Aorta (tissue), 5 donors: ENCODE measurements at places on chromosomes 2 and 18. TPM values are rescaled to one million over a fixed set of nuclear protein-coding genes. Genes with fewer than 3 reads are reported as not detected.

DNA sequence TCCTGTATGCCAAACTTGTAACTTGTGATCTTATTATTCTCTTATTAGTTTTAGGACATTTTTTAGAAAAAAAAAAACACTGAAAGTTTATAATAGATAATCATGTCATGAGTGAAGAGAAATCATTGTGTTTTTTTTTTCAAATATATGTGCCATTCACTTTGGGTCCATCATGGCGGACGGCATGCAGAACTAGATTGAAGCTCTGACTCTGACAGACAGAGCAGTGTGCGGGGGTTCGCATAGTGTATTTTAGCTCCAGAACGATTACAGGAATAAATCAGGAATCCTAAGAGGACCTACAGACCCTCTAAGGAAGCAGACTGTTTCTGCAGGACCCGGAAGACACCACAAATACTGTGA lies 484.4 kb upstream of the REG3G start:
- no peaks in the 10 kb centered on the region for H3K27me3 ChIP-seq
- DNase-seq = no peak
- H3K36me3 ChIP-seq = no peaks in the 10 kb centered on the region
- H3K4me1 ChIP-seq = no peaks in the 10 kb centered on the region

DNA sequence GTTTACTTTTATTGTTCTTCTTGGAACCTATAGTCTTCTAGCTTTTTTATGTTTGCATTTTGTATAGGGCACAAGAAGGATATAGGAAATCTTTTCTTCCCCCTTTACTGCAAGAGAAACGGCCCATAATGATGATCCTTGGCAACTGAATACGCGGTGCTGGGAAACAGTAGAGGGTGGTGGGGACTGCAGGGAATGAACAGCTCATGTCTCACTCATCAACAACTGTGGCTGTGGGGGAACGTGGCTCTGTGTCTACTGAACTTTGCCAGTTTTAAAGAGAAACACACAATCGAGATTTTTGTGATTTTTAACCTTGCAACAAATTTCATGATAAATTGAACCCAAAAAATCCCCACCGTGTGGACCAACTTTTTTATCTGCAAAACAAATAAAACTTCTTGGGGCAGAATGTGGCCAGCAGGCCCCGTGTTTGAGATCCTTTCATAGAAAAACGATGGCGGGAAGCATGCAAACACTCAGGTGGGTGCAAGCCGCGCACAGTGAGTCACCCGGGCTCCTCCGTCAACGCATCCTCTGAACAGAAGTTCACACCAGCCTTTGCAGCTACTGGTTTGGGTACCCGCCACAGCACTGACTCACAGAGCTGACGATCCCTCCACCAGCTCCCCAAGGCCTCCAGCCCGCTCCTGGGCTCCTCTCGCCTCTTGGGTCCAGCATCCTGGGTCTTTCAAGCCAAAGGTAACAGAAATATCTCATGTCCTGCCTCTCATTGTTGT lies 149.3 kb downstream of the COL6A3 start:
- no peaks in the 10 kb centered on the region for H3K36me3 ChIP-seq
- DNase-seq = peak; percentile 65
- no peaks in the 10 kb centered on the region for H3K27me3 ChIP-seq
- no peak overlapping the region for H3K27ac ChIP-seq
- no peaks in the 10 kb centered on the region for H3K4me1 ChIP-seq
- no peak overlapping the region for H3K4me3 ChIP-seq

- no peaks in the 10 kb centered on the region for H3K27me3 ChIP-seq
- no peaks in the 10 kb centered on the region for H3K36me3 ChIP-seq
- H3K27ac ChIP-seq = no peak overlapping the region
- no peak for DNase-seq
- H3K4me3 ChIP-seq = no peak overlapping the region
These were observed 136.0 kb downstream of the MYO3B start for GRCh38 chr2:170313992-170314348.

- no peaks in the 10 kb centered on the region for H3K36me3 ChIP-seq
- no peaks in the 10 kb centered on the region for H3K4me1 ChIP-seq
- H3K4me3 ChIP-seq = no peak within 1 kb of the TSS
These were observed at the start of gene LYPD1 for GRCh38 chr2:132669908-132670495. LYPD1 (minus strand) TSS chr2:132670205; CDS start chr2:132669932, 273 bp downstream.

GRCh38 chr2:184971546-184972068 lies 373.3 kb downstream of the ZNF804A start:
- no peaks in the 10 kb centered on the region for H3K27me3 ChIP-seq
- no peak for DNase-seq
- no peaks in the 10 kb centered on the region for H3K36me3 ChIP-seq
- no peaks in the 10 kb centered on the region for H3K4me1 ChIP-seq
- no peak overlapping the region for H3K4me3 ChIP-seq

GNLY gene
- not detected for polyA plus RNA-seq

GREB1L gene
- polyA plus RNA-seq = 2.6 TPM
